ENCODE measurements at places on chromosomes 12 and 14.

DNA sequence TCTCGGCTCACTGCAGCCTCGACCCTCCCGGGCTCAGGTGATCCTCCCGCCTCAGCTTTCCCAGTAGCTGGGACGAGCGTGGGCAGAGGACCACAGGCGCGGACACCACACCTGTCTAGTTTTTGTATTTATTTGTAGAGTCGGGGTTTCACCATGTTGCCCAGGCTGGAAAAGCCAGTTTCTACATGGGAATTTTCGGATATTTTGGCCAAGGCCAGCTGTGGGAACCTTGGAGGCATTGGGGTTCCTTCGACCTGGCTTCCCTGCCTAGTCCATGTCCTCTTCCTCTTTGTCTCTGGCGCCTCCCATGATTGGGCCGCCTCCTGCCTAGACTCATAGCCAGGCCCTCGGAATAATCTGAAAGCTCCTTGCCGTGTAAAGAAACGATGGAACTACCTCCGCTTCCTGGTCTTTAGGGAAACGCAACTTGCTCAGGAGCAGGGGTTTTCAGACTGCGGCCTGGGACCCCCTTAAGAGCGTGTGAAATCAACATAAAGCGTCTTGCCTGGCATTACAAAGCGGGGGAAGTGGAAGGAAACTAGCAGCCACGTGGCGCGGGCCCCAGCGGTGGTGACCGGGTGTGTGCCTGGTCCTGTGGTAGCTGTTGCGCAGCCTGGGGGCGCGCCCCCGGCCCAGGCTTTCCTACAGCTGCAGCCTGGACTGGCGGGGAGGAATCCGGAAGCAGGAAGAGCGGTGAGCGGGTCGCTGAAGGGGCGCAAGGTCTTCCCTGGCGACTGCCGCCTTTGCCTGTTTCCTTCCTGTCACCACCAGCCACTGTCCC lies 1.4 kb upstream of the HSP90AA1 start:
- peak; percentile 67 for DNase-seq

DNA sequence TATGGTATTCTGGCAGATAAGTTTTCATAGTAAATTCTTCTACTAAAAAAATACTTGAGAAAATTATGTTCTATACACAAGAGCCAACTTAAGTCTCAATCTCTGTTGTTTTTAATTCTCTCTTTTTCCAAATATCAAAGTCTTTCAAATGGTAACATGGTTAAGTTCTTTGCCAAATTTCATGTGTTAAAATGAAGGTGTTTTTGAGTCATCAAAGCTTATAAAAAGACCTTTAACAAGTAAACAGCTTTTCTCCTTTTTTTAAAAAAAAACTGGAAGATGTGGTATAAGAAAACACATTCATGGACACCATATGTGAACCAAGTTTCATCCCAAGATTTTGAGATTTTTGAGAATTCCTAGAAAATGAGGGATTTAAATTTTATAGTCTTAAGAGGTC lies 111.3 kb downstream of the FOXG1 start:
- no peak for DNase-seq

GRCh38 chr12:49055978-49056754 lies 4.4 kb downstream of the KMT2D start:
- DNase-seq: peak; percentile 53

DNA sequence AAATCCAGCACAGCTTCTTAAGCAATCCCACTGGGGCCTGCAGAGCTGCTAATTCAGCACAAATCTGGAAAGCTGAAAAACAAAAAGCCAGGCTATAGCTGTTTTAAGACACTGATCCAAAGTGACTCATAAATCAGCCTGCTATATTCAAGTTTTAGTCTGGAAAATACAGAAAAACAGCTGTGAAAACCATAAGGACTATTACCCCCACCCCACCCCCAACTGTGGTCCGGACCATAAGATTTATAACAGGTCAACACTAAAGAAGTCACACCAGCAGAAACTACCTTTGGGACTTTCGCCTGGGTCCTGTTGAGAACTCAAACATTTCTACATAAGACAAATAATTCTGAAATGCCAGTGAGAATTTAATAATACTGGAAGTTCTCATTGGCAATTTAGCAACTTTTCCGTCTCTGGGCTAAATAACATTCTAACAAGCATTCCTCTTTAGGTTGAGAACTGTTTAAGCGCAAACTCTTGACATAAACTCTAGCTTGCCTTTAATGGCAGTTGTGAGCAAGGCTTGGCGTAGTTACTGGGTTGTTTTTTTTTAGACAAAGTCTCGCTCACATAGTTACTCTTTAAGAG lies 3.3 kb downstream of the LRIG3 start:
- DNase-seq: no peak

GRCh38 chr12:5969156-5969973 lies 24.3 kb upstream of the ANO2 start:
- DNase-seq: no peak

DNA sequence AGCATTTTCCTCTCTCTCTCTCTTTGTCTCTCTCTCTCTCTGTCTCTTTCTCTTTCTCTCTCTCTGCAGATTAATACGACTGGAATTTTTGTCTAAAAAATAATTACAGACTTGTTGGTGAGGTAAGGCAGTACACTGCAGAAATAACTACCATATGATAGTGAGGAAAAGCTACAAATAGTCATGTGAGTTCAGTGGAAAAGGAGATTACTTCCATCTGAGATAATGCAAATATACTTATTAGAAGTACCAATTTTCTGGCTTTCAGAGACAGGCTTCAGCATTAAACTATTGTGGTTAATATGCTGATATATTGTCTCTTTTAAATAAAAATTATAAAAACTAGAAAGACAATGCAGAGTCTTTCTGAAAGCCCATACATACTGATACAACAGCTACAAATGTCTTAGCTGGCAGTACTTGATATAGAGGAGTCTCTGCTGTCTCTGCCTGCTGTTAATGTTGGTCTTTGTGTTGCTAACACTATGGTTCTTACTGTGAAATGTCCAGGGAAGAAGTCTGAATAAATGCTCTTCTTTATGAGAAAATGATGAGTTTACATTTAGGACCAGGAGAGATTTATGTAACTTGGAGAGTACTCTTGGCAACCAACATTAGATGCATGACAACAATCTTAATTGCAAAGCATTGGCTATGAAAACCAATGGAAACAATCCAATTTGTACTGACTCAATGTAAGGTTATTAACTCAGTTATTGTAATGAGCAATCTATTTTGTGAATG lies 167.0 kb downstream of the LRFN5 start:
- DNase-seq: no peak

Data from stimulated activated CD4-positive, alpha-beta T cell treated with anti-CD3 and anti-CD28 coated beads, Interleukin-1b, Interleukin-23, amount 100 ng/mL, for 48 hours (primary cell).